A549 treated with ZK216348 at 1 μM for 4 hours (cell line): ENCODE measurements at places on chromosomes 6 and 20. TPM values are rescaled to one million over a fixed set of nuclear protein-coding genes. Genes with fewer than 3 reads are reported as not detected.

The GFRAL gene
- total RNA-seq: not detected in 5 replicates

The ARMC12 gene
- 0.22 to 0.96 TPM (median 0.40 TPM) in 4 of 5 replicates, not detected in the other for total RNA-seq

The BANF2 gene
- total RNA-seq: not detected in 5 replicates

The ZHX3 gene
- 4.9 to 15.4 TPM (median 7.6 TPM) in 5 replicates for total RNA-seq

The LY6G6C gene
- total RNA-seq: 0.20 to 0.42 TPM (median 0.29 TPM) in 3 of 5 replicates, not detected in the others

The TGM2 gene
- 309 to 541 TPM (median 445 TPM) in 5 replicates for total RNA-seq

The LAMA2 gene
- total RNA-seq: 0.26 to 1.4 TPM (median 0.62 TPM) in 5 replicates

The PLN gene
- not detected in 5 replicates for total RNA-seq

The MTCH1 gene
- total RNA-seq: 98.2 to 139 TPM (median 135 TPM) in 5 replicates

The APCDD1L gene
- total RNA-seq: 0.07 to 0.12 TPM (median 0.09 TPM) in 4 of 5 replicates, not detected in the other

The POU5F1 gene
- 7.3 to 11.6 TPM (median 9.2 TPM) in 5 replicates for total RNA-seq

The FERMT1 gene
- total RNA-seq: 14.4 to 16.7 TPM (median 15.2 TPM) in 5 replicates

The NSFL1C gene
- total RNA-seq: 111 to 129 TPM (median 114 TPM) in 5 replicates

The PPP1R16B gene
- total RNA-seq: 0.11 to 0.43 TPM (median 0.18 TPM) in 5 replicates

The SLC32A1 gene
- total RNA-seq: not detected in 5 replicates

The PLCB1 gene
- total RNA-seq: 0.33 to 0.87 TPM (median 0.60 TPM) in 5 replicates

The GRIK2 gene
- total RNA-seq: 0.21 to 0.57 TPM (median 0.47 TPM) in 5 replicates

The LY86 gene
- not detected in 5 replicates for total RNA-seq

The HTR1E gene
- not detected in 5 replicates for total RNA-seq

The CST4 gene
- not detected in 5 replicates for total RNA-seq

The SMLR1 gene
- not detected in 5 replicates for total RNA-seq

The FAM184A gene
- not detected in 5 replicates for total RNA-seq

The PMEPA1 gene
- 159 to 471 TPM (median 396 TPM) in 5 replicates for total RNA-seq

The NNAT gene
- not detected in 5 replicates for total RNA-seq

The COX4I2 gene
- total RNA-seq: not detected in 5 replicates

The GLP1R gene
- total RNA-seq: not detected in 5 replicates

The ZNF292 gene
- 2.3 to 5.2 TPM (median 3.4 TPM) in 5 replicates for total RNA-seq

The PLAGL2 gene
- total RNA-seq: 11.8 to 14.9 TPM (median 13.2 TPM) in 5 replicates

The ILRUN gene
- 29.3 to 35.1 TPM (median 33.0 TPM) in 5 replicates for total RNA-seq

The OOEP gene
- not detected in 5 replicates for total RNA-seq

The PRPH2 gene
- total RNA-seq: 0.07 TPM in 1 of 5 replicates, not detected in the others

The FILIP1 gene
- total RNA-seq: 0.17 to 0.52 TPM (median 0.31 TPM) in 5 replicates

The GFOD1 gene
- total RNA-seq: 1.2 to 2.1 TPM (median 1.7 TPM) in 5 replicates

The TFAP2C gene
- 14.4 to 16.9 TPM (median 15.0 TPM) in 5 replicates for total RNA-seq
